ENCODE measurements at places on chromosomes 2 and 18.

DNA sequence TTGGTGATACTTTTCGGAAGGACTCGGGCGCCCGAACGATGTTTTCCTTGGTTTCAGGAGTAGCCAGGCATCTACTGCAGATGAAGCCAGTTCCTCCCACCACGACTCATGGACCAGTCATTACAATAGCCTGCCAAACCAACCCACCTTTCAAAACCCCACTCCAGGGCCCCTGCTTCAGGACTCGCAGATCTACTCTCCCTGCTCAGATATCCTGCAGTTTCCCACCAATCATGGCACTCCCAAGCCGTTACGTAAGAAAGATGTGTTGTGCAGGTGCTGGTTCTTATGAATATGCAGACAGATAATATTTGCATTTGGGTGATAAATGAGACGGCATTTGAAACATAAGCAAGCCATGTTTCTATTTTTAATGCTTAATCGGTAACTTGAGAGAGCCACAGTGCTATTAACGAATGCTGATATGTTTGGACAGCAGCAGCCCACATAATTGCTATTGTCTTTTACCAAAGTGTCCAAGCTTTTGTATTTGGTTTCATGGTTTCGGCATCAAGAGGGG, 3.5 kb upstream of the CYS1 start:
- no peak for DNase-seq

GRCh38 chr2:96256611-96257113, 9.1 kb downstream of the TMEM127 start:
- DNase-seq: no peak

- DNase-seq: no peak
Measured at GRCh38 chr18:57630754-57631595, 9.3 kb upstream of the NARS1 start.

- DNase-seq: no peak
Measured at GRCh38 chr18:35822413-35822812, 150.1 kb upstream of the RMP24 start.

GRCh38 chr2:105615305-105615704, 129.4 kb upstream of the NCK2 start:
- no peak for DNase-seq

DNA sequence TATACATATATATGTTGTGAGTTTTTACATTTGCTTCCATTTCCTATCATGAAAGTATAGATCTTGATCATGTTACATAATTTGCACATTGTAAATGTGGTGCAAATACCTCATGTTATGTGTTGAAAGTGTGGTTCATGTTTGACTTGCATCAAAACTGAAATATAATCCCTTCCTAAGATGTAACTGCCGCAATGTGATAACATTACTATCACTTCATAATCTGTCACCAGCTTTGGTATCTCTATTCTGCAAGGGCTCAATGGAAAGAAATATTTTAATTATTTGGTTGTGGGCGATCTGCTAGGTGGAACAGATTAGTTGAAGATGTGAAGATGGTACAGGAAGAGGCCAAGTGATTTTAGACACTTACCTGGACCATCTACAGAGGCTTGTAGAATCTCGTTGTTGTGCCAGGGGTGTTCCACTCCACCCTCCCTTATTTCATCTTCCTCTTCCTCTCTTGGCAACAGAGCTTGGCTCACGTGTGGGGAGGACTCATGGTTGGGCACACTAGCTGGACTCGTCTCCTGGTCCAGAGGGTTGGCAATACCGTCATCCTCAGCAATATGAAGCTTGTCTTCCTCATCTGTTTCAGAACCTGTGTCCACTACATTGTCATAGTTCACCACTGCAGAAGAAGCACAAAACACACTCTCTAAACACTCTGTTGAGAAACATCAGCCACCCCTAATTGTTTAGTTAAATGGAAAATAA, 90.4 kb downstream of the ZEB2 start:
- peak; percentile 41 for DNase-seq

GRCh38 chr2:28602751-28603639, 107.1 kb downstream of the PLB1 start:
- no peak for DNase-seq

DNA sequence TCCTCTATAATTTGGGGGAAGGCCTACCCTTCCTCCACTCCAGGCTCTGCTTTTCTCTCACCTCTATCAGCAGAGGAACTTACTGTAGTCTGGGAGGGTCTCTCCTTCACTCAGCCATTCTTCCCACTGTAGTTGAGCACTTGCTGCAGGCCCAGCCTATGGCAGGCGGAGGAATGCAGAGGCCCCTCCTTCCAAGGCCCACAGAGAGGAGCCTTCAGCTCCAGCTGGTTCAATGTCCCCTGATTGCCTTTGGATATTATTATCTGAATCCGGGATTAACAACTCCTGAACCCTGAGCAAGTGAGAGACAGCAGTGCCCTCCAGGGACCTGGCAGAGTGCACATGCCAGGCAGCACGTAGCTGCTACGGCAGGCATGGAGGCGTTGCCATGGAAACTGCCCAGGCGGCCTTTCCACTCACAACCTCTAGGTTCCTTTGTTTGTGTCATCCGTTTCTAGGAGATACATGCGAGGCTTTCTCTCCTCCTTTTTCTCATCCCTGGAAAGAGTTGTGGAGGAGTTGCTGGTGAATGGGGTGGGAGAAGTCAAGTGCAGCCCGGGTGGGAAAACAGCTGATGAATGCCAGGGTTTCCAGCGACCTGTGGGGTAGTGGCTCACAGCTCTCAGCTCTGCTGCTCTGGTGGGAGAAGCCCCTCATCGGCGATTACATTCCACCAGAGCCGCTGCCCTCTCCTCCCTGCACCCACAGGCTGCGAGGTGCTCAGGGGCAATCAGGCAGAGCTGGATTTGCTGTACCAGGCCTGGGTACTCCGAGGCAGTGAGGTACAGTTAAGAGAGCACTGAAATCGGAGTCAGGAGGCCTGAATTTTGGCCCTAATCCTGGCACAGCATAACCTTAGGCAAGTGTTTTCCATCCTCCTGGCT, 55.3 kb upstream of the HK2 start:
- DNase-seq: no peak

- peak; percentile 25 for DNase-seq
Measured at GRCh38 chr2:128313091-128313836, 5.4 kb downstream of the HS6ST1 start.

DNA sequence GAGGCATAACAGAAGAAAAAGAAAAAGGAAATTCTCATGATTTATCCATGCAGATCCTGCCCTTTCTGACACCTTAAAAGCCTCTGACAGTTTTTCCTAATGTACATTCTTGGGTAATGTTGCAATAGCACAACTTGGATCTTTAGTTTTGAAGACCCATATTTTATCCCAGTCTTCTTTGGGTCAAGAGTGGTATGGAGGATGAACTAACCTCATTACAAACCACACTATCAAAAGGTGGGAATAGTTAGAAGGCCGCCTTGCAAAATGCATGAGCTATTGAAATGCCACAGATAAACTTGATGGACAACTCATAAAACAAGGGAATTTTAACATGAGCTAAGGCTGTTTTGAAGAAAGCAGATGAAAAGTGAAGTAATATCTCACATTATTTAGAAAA, 1479.8 kb upstream of the ACVR2A start:
- no peak for DNase-seq

DNA sequence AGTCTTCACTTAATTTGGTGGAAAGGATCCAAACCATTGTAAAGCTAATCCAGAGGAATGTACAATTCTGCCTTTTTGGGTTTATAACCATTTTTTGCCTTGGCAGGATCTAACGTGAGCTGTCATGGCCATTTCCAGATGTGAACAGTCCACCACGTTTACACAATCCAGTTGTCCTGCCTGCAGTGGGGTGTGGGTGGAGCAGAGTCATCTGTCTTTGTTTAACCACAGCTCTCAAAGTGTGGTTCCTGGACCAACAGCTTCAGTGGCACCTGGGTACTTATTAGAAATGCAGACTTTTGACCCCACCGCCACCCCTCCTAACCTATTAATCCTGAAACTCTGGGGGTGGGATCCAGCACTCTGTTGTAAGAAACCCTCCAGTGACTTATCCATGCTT, 35.9 kb downstream of the FHOD3 start:
- DNase-seq: no peak

GRCh38 chr2:60880643-60881046, 729 bp upstream of the REL start:
- DNase-seq: peak; percentile 30
